ENCODE measurements at places on chromosomes 12 and 14.

DNA sequence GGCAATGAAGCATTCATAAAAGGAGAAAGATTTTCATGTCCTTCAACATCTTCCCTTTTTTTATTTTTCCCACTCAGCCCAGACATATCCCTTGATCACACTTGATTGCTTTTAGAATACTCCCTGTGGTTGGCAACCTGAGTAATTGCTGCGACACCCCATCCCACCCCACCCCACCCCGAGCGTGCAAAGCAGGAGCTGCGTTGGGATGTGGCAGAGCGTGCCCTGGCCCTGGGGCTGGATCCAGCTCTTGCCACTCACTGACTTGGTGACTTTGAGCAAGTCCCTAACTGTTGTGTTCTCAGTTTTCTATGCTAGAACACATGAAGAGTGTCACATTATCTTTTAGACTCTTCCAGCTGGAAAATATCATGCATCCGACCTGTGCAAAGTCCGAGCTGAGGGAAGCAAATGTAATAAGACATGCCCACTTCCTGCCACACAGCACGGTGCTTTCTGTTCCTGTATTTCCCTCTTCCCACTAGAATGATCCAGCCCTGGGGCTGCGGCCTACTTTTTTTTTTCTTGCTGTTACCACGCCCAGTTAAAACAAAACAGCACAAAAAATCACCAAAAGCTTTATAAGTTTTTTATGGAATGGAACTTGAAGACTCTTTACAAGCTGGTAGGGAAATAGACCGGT, 4.0 kb downstream of the ASCL4 start:
- DNase-seq: no peak

DNA sequence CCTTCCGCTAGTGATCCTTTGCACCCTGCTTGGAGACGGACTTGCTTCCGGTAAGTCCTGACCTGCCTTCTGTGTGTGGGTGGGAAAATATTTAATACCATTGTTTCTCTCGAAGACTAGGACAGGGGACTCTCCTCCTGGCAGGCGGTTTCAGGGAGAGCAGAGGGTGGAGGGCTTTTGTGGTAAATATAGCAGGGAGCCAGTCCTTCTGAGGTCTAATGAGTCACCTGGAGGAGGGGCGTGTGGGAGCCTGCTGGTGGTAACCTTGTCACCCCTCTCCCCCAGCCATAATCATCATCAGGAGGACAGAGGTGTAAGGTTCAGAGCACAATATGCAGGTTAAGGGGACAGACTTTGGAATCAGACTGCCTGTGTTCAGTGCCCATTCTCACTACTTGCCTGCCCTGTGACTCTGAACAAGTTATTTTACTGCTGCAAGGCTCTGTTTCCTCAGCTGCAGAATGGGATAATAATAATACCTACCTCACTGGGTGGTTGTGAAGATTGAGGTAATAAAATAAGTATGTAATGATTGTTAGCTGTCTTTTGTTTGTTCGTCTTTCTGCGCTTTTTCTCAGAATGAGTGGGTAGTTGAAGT, 47.4 kb downstream of the SUSD6 start:
- DNase-seq: no peak

DNA sequence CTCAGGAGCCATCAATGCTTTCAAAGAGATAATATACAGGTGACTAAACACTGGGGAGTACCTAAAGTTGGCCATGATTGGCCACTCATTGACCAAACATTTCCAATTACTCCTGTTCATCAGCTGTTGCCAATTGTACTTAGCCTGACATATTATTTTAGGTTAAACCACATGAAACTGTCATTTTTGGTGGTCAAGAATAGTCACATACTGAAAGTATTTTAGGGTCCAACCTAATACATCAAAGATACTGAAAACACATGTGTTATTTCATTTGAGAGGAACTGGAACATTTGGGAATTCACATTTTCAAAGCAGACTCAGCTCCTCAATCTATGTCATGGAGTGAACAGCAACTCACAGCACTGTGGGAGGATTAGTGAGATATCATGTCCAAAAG, 63.9 kb upstream of the KCNA5 start:
- no peak for DNase-seq

GRCh38 chr14:73368616-73369015, 89.7 kb downstream of the NUMB start:
- no peak for DNase-seq

DNA sequence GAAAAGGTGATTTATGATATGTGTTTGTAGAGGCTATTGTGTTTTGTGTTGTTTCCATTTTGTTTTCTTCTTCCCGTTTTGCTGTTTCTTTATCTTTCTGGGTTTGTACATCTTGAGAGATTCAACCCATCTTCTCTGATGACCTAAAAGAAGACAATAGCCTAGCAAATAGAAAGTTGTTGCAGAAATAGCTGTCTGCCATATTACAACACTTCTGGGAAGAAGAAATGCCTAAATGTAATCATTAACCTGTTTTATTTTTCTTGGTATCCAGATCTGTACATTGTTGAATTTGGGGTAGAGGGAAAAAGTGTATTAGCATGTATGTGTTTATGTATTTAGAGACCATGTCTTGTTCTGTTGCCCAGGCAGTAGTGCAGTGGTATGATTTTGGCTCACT, 50.3 kb downstream of the SPATS2 start:
- no peak for DNase-seq

DNA sequence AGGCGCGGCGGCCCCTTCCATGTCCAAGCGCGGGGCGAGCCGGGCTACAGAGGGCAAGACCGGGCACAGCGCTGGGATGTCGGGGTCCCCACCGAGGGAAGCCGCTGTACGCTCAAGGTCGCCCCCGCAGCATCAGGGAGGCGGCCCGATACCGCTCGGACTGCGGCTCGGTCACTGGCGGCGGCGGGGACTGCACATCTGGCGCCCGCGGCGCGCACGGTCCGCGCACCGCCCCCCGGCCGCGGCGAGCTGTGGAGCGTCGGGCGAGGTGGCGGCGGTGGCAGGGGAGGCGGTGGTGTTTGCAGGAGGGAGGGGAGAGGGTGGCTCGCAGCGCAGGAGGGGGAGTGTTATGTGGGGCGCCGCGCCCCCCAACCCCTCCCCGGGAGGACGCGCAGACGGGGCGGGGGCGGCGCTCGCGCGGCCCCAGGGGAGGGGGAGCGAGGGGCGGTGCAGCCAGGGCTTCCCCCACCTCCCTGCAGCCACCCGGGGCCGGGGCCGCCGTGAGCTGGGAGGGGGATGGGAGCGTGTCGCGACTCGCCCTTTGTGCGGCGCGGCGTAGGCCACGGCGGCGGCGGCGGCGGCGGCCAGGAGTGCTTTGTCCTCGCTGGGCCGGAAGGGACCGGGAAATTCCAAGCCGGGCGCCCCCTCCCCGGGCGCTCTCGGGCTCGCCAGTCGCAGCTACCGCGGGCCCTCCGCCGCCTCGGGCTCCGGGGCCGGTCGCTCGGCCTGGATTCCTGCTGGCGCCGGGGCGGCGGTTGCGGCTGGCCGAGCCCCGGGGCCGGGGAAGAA, at the start of gene NUAK1:
Gene NUAK1 (minus strand): TSS at position 322 of the 789 bp plus-strand sequence. CDS start 301 bp downstream, at position 21.
- peak; percentile 24 for DNase-seq

- DNase-seq: no peak
Measured at GRCh38 chr12:79945433-79945832, 10.5 kb upstream of the PPP1R12A start.

DNA sequence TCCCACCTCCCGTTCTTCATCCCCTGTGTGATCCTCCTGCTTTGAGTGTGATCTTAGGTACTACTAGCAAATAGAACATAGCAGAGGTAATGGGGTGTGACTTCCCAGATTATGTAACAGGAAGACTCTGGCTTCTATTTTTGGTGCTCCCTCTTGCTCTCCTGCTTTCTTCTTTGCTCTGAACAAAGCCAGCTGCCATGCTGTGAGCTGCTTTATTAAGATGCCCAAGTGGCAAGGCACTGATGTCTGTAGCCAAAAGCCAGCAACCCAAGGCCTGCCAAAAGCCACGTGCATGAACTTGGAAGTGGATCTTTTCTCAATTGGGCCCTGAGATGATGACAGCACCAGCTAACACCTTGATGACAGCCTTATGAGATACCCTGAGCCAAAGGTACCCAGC, 5.8 kb upstream of the MFAP5 start:
- no peak for DNase-seq

DNA sequence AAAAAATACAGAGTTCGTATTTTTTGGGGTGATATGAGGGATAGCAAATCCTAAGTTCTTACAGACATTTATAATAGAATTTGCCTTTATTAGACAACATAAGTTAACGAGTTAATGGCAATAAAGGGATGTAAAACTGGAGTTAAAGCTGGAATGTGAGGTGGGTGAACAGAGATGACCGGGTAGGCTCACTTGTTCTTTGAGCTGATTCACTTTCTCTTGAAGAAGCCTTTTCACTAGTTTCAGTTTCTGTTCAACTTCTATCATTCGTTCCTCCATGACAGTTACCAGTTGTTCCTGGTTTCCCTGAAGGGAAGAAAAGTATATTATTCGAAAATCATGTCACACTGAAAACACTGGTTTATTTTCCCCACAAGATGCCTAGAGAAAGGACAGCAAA, 57.7 kb upstream of the SAV1 start:
- DNase-seq: no peak

DNA sequence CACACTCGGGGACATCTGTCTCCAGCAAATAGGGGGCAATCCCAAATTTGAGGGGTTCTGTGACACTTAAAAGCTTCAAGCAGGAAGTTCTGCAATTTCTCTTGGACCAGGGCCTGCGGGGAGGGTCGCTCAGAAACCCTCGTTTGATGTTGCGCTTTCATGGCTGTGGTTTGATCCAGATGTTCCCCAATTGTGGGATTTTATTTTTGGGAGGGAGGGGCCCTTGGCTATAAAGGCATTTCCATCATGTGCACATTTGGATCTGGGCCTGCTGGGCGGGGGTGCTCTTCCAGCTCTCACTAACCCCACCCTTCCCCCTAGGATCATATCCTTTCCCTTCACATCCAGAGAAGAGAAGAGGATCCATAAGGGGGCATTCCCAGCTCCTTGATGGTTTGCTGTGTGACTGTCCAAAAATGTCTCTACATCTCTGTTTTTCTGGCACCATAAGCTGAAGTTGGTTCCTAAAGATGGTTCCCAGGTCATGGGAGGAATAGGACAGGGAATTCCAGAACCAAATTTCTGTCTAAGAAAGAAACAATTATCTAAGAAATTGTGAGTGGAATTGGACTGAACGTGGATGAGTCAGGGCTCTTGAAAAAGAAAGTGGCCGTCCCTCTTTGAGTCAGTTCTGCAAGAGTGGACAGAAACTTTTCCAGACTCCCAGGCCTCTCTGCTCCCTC, 47.2 kb downstream of the SMUG1 start:
- no peak for DNase-seq

GRCh38 chr12:63930971-63931370, 86.5 kb downstream of the SRGAP1 start:
- DNase-seq: no peak

- no peak for DNase-seq
Measured at GRCh38 chr14:63100552-63100951, 55.3 kb upstream of the KCNH5 start.

GRCh38 chr12:102479099-102479885, 1.1 kb downstream of the IGF1 start:
- DNase-seq: no peak

- no peak for DNase-seq
Measured at GRCh38 chr12:51811203-51812202, 37.0 kb downstream of the FIGNL2 start.

DNA sequence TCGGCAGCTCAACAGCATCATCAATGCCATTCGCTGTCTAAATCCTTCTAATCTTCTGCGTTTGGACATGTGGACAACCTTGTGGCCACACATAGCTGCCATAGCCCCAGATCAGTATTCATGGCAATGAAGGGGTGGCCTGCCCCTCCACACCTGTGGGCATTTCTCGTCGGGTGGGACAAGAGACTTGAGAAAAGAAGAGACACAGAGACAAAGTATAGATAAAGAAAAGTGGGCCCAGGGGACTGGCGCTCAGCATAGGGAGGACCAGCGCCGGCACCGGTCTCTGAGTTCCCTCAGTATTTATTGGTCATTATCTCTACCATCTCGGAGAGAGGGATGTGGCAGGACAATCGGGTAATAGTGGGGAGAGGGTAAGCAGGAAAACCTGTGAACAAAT, 42.3 kb downstream of the MAGOHB start:
- no peak for DNase-seq

GRCh38 chr14:91953170-91953985, 5.9 kb upstream of the FBLN5 start:
- no peak for DNase-seq

GRCh38 chr12:89756194-89756584, 47.6 kb upstream of the ATP2B1 start:
- DNase-seq: no peak

DNA sequence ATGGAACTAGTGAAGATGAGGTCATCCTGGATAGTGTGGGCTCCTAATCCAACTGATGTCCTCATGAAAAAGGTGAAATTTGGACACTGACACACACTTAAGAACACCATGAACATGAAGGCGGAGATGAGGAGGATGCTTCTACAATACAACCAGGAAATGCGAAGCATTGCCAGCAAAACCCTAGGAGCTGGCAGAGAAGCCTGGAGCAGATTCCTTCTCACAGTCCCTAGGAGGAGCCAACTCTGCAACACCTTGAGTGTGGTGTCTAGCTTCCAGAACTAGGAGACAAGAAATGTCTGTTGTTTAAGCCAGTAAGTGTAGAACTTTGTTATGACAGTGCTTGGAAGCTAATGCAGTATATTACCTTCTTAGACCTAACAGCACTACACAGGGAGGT, 191.9 kb upstream of the PWP1 start:
- no peak for DNase-seq

DNA sequence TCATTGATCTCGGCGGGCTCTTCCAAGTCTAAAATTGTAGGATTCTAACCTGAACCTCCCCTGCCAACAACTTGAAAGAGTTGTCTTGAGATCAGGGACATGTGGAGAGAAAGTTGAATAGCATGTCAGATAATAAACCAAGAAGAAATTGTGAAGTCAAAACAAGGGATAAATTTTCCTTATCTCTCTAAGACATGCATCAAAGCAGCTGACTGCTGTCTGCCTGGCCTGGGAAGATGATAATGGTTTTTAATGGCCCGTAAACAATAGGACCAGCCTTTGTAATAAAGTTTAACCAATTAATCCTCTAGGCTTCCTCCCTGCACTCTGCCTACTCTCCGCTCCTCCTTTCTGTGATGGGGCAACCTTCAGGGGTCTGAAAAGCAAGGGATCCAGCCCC, 67.9 kb downstream of the DPF3 start:
- no peak for DNase-seq

DNA sequence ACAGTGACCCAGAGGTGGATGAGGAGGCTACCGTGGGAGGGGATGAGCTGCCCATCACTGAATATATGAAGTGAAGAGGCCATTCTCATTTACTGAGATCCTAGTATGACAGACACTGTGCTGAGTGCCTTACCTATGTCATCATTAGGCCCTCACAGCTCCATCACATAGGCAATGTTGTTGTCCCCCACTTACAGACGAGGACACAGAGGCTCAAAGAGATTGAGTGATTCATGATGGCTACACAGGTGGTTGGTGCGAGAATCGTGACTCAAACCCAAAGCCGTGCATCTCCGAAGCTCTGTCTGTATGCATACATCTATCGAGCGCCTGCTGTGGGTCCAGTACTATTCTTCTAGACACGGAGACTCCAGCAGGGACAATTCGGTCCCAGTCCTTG, 5.9 kb upstream of the CCDC197 start:
- no peak for DNase-seq

GRCh38 chr12:11524446-11524845, 125.0 kb upstream of the ETV6 start:
- no peak for DNase-seq

GRCh38 chr14:89724628-89724960, 229.9 kb downstream of the EFCAB11 start:
- no peak for DNase-seq
